CD4-positive, alpha-beta T cell treated with Interferon gamma for 1 hour (primary cell): ENCODE measurements at places on chromosomes 3 and 15.

DNA sequence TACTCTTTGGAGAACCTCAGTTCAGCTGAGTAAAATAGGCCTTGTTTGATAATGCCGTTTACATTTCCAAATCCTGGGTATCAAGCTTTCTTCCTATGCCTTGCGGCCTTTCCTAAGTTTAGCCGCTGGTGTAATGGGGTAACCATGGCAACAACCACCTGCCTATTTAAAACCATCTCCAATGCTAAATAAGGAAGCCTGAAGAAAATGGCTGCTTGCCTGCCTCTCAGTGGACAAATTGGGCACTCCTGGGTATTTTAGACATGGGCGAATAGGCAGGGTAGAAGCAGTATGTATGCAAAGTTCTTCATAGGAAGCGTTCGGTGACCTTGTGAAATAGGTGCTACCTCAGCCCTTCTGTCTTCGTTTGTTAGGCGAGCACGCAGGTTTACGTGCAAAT, 122.7 kb downstream of the DGKG start:
- no peak for DNase-seq

- DNase-seq = no peak
Measured at GRCh38 chr3:132183811-132184210, 133.4 kb upstream of the ACP3 start.

- no peak for DNase-seq
Measured at GRCh38 chr3:38005076-38006020, 14.8 kb downstream of the VILL start.

- DNase-seq = no peak
Measured at GRCh38 chr3:43892526-43892925, 201.8 kb downstream of the ABHD5 start.

DNA sequence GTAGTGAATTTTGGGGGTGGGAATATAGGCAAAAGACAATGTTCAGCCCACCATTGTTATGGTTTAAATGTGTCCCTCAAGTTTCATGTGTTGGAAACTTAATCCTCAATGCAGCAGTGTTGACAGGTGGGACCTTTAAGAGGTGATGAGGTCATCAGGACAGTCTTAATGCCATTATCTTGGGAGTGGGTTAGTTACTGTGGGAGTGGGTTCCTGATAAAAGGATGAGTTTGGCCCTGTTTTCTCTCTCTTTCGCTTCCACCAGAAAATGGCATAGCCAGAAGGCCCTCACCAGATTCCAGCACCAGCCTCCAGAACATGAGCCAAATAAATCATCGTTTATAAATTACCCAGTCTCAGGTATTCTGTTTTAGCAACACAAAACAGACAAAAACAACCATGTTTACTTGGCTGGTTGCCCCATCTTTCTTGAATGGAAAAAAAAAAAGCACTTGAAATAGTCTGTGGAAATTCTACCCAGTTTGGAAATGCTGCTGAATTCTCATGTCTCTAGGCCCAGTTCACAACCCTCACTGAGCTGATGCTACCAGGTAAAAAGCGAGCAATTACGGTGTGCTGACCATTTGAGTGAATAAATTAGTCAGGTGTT, 31.0 kb upstream of the MFSD1 start:
- no peak for DNase-seq

- no peak for DNase-seq
Measured at GRCh38 chr3:53493963-53494791, at the start of gene CACNA1D. Gene CACNA1D (plus strand): TSS chr3:53494611. CDS start chr3:53495167, 556 bp downstream.

GRCh38 chr3:20974396-20974795, 776.6 kb downstream of the ZNF385D start:
- no peak for DNase-seq

DNA sequence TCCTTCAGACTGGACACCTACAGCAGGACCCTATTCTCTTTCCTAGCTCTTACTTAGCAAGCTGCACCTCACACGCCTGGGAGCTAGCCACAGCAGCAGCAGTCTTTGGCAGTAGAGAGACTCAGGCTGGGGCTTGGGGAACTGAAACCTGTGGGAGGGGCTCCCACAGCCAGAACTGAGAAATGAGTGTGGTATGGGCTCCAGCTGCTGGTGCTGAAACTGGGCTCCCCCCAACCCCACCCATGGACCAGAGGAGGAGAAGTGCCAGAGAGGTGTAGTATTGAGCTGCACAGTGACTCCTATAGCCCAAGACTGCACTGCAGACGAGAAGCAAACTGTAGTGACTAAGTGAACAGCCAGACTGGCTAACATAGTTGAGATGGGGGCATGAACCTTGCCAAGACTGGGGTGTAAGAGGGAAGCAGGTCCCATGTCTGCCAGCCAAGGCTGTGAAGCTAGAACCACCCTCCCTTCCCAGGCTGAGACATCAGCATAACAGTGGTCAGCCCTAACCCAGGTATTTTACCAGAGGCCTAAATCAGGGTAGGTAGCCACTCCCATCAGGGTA, 62.5 kb downstream of the MYO5A start:
- peak; percentile 82 for DNase-seq

DNA sequence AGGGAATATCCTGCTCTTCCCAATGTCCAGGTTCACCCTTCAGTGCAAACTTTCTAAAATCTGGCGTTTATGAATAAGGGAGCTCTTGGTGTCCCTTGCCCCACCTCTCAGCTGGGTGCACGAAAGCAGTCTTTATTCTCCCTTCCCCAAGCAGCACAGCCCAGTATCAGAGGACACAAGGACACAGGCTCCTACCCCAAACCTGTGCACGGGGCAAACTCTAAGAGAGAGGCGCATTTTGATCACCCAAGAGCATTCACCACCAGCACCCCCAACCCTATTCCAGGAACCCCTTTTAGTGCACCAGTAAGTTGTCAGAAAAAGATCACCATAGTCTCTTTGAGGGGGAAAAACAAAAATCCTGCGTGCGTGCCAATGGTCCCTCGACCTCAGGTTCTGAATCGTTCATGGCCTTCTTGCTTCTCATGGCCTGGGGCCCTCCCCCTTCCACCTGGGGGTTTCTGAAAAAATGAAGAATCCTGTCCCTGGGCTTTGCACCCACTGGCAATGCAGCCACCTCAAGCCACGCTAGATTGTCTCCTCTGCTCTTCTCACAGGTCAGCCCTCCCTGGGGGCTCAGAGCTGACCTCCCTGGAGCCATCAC, 78.9 kb downstream of the FAM174B start:
- DNase-seq = no peak

DNA sequence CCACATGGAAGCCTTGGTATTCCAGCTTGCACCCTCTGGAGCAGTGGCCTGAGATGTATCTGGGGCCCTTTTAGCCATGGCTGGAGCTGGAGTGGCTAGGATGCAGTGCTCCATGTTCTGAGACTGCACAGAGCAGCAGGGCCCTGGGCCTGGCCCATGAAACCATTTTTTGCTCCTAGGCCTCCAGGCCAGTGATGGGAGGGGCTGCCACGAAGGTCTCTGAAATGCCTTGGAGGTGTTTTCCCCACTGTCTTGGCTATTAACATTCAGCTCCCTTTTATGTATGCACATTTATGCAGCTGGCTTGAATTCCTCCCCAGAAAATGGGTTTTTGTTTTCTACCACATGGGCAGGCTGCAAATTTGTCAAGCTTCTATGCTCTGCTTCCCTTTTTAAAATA, 43.0 kb upstream of the MYRIP start:
- DNase-seq = no peak

- no peak for DNase-seq
Measured at GRCh38 chr3:12139111-12139511, 19.6 kb downstream of the TIMP4 start.

GRCh38 chr15:67700023-67700422, 125.3 kb upstream of the SKOR1 start:
- DNase-seq = no peak

- no peak for DNase-seq
Measured at GRCh38 chr15:92166751-92167405, 226.8 kb upstream of the ST8SIA2 start.

DNA sequence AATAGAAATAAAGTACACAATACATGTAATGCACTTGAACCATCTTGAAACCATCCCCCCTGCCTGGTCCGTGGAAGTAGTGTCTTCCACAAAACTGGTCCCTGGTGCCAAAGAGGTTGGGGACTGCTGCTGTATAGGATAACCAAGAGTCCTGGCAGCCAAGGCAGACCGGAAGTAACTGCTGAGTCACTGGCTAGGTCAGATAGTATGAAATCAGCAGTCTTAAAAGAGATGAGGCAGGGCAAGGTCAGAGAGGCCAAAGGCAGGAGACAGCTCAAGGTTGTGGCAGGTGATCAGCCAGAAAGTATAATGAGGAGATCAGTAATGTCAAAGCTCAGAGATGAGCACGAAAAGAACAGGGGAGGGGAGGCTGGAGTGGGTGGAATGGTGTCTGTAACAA, 60.2 kb downstream of the MAP3K13 start:
- no peak for DNase-seq

DNA sequence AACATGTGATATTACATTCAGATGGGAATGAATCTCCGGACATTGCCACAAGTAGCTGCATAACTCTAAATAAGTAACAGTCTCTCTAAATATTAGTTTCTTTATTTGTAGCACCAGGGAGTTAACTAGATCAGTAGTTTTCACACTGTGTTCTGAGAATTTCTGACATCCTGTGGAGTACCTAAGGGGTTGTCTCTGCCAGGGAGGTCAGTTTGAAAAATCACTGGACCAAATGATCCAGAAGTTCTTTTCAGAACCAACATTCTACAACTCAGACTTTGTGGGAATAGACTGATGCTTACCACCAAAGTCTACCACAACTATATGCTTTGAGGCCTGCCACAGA, 9.0 kb upstream of the ILDR1 start:
- no peak for DNase-seq

- DNase-seq = peak; percentile 26
Measured at GRCh38 chr3:186095561-186096081, 13.3 kb downstream of the ETV5 start.

DNA sequence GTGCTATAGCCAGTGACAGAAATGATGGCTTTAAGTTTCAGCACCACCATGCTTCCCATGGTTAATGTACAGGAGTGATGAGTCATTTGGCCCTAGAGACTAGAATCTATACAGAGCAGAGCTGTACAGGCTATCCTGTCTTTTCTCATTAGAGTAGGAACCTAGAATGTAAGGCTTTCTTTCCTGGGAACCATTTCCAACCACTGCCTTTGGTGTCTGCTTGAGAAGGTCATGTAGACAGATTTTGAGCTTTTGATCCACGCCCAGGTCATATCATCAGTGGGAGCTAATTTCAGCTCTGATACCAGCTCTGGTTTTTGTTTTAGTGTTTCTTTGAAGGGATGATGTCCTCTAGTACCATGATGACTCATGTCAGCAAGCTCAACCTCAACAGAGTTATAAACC, 543.1 kb downstream of the NTRK3 start:
- DNase-seq = no peak

DNA sequence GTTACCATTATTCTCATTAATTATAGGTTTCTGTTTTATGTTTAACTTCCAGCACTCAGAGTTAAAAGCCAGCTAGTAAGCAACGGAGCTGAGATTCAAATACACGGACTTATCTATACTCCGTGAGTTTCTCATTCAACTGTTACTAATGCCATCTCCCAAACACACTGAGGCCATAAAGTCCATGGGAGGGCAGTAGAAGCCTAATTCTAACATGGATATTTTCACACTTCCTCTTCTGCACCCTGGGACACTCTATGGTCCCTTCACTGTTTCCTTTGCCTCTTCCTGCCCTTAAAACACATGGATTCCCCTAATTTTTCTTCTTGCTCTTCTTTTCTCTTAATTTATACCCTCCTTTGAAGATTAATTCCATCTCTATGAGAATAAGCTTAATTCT, 245.0 kb downstream of the KLF13 start:
- no peak for DNase-seq

DNA sequence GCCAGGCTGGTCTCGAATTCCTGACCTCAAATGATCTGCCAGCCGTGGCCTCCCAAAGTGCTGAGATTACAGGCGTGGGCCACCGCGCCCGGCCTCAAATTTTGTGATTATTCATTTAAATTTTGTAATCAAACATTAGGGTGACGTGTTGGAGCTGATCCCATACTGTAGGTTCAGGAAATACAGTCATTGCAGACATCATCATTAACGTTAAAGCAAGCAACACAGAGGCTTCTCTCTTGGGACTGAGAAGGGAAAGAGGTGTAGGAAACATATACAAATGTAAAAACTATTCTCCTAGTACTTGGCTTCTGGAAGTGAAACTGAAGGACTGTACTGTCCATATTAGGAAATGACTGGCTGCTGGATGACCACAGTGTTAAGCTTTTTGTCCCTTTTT, 11.1 kb upstream of the ARID3B start:
- DNase-seq = no peak

GRCh38 chr3:66629982-66630368, 129.2 kb upstream of the LRIG1 start:
- DNase-seq = no peak

- no peak for DNase-seq
Measured at GRCh38 chr3:179560791-179561190, 1.9 kb upstream of the ACTL6A start.

DNA sequence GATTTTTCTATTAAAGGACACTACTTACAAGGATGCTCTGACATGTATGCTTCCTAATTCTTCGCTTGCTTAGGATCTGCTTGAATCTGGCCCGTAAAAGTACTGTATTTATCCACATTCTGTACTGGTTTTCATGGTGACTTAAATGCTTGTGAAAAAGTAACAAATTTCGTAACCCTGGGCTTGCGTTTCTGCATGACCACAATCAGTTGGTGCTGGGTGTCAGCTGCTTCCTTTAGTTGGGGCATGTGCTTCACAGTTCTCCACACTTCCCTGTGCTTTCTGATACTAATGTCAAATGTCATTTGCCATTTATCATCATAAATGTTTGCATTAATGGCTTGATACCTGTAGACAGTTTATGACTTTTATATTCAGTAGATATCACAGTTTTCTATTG, 218.4 kb upstream of the MLF1 start:
- no peak for DNase-seq

- DNase-seq = no peak
Measured at GRCh38 chr3:106332129-106332528, 463.3 kb upstream of the CBLB start.

DNA sequence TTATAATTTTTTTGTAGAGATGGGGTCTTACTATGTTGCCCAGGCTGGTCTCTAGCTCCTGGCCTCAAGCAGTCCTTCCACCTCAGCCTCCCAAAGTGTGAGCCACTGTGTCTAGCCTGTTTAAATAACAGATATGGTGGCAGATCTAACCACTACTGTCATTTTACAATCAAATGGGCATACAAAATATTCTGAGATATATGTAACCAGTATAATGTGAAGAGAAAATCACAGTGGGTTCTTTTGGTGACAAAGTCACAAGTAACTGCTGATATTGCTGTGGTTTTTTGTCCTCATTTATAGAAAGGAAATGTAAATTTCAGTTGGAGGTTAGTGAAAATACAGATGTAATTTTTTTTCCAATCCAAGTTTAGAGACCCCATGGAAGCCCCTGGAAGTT, 58.6 kb upstream of the ARHGEF3 start:
- DNase-seq = no peak

DNA sequence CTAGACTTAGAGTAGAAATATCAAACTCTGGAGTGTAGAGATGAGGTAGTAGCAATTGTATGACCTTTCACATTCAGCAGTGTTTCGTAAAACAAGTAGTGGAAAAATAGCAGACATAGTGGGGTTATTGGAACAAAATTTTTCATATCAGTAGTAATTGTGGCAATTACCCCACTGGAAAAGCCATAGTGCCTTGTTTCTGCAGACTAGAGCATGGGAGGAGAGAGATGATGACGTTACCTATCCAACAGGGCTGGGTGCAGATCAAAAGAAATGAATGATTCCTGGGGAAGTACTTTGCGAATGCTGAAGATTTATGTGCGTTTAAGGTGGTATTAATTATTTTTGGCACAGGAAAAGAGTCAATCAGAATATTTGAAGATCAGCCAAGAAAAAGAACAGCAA, 147.0 kb upstream of the LRRFIP2 start:
- DNase-seq = no peak
